ENCODE measurements at places on chromosomes 3 and 15.
A peak's percentile ranks its signal among the peaks of the same experiment; 100 is the strongest.

DNA sequence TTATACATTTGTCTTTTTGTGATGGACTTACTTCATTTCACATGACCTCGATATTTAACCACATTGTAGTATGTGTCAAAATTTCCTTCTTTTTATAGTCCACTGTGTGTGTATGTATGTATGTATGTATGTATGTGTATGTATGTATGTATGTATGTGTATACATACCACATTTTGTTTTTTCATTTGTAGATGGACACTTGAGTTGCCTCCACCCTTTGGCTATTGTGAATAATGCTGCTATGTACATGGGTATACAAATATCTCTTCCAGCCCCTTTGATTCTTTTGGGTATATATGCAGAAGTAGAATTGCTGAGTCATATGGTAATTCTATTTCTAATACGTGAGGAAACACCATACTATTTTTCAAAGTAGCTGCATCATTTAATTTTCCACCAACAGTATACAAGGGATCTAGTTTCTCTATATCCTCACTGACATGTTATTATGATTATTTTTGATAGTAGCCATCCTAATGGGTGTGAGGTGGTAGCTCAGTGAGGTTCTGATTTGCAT is 228.2 kb downstream of the OPA1 start:
- DNase-seq, result no peak

DNA sequence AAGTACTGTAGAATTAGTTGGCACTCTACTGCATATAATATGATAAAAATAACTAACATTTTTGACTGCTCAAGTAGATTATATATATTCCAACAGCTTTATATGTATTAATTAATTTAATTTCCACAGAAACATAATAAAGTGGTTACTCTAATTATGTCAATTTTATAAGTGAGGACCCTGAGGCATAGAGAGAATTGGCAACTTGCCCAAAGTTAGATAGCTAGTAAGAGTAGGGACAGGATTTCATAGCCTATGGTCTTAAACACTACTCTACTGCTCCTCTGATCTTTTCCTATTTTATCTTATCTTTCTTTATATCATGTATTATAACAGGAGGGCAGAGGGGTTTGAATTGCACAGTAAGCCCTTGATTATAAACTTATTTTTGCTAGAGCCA is 418.7 kb upstream of the SGO1 start:
- DNase-seq, result no peak

- no peak for DNase-seq
Measured at GRCh38 chr3:71541313-71541712, 42.2 kb downstream of the FOXP1 start.

GRCh38 chr3:14154895-14155440 is 23.4 kb downstream of the XPC start:
- DNase-seq, result no peak

DNA sequence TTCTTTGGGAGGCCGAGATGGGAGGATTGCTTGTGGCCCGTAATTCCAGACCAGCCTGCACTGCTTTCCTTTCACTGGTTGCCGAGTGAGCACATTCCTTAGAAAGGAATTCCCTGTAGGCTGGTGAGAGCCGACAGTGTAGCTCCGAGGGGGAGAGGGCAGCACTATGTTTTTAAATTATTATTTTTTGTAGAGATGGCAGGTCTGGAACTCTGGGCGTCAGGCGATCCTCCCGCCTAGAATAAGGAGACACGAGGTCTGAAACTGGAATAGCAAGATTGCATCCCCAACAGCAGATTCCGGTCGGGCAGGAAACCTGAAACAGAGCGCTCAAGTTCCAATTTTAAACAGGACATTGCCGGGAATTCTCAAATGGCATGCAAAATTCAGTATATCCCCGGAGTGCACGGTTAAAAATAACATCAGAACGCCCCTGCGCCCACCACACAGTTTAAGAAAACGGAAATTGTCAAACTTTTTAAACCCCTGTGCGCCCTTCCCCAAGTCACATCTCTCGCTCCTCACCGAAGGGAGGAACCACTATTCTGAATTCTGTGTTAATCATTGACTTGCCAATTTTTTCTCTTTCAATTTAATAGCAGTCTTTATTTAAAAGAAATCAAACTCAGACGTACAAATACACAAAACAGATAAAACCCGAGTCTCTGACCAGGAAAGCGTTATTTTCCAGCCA is 643 bp upstream of the RNU5B-1 start:
- DNase-seq, result no peak

GRCh38 chr3:186772281-186772694 is 11.1 kb upstream of the EIF4A2 start:
- DNase-seq, result peak; percentile 15

DNA sequence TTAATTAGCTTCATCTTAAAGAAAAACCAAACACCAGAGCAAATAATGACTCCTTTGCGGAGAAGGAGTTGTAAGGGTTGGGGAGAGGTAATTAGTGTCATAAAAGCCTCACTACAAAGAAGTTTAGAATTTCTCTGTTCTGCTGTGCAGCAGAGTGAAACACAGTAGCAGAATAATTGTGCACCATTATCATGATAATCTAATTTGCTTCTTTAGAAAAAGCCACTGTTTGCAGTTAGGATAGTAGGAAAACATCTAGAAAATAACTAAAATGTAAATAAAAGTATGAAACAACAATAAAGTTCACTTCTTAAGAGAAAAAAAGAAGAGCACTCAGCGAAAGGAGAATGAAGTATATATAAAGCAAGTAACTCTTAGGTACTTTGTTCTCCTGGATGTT is 5.5 kb downstream of the SHOX2 start:
- no peak for DNase-seq

- DNase-seq, result no peak
Measured at GRCh38 chr3:17443142-17443541, 299.3 kb downstream of the TBC1D5 start.

DNA sequence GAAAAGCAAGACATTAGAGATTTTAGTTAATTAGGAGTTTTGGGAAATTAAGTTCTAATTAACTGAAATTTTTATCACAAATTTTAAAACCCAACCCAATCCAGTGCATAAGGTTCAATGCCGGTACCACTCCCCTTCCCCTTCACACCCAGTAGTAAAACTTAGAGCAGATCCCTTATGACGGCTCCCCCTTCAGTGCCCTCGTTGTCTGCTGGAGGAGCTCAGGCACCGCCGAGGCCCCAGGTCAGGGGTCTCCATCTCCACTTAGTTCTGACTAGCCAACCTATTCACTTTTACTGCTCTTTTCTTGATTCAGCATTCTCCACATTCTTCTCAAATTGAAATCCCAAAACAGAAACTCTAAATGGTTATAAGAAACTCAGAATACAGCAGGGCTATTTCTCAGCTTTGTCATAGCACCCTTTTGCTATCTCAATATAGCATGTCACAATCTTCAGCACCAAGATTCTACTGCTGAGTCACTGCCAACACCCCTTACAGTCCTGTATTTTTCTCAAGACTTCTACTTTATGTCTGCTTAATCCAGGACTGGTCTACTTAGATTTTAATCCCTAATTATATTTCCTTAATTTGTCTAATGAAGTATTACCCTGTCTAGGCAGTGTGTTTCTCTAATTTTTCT is 39.8 kb downstream of the TUBGCP4 start:
- DNase-seq, result no peak

DNA sequence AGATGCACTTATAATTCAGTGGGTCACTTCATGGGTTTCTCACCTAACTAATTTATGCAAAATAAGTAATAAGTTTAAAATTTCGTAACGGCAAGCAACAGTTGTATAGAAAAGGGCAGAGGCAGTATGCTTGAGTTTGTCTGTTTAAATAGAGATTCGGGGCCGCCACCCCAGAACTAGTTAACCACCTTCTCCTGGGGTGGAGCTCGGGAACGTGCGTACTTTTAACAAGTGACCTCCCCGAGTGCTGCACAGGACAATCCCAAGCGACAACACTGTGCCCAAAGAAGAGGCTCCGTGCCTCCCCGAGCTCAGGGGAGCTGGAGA is 439 bp downstream of the SSR3 start:
- DNase-seq, result no peak

DNA sequence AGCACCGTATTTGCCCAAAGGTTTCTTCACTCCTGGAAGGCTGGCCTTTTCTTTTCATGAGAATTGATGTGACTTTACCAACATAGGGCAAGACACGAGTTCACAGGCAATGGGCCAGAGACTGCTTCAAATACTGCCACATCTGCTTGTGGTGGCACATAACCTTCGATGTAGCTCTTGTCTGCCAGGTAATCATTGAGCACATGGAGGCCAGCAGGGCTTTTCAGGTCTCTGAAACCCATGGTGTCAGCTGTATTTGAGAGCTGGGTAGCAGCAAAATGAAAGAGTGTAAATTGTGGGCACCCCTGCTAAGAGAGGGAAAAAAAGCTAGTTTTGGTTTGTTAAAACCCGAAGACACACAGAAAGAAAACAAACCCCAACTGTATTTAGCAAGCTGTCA is 200.7 kb downstream of the NAALADL2 start:
- DNase-seq, result no peak

DNA sequence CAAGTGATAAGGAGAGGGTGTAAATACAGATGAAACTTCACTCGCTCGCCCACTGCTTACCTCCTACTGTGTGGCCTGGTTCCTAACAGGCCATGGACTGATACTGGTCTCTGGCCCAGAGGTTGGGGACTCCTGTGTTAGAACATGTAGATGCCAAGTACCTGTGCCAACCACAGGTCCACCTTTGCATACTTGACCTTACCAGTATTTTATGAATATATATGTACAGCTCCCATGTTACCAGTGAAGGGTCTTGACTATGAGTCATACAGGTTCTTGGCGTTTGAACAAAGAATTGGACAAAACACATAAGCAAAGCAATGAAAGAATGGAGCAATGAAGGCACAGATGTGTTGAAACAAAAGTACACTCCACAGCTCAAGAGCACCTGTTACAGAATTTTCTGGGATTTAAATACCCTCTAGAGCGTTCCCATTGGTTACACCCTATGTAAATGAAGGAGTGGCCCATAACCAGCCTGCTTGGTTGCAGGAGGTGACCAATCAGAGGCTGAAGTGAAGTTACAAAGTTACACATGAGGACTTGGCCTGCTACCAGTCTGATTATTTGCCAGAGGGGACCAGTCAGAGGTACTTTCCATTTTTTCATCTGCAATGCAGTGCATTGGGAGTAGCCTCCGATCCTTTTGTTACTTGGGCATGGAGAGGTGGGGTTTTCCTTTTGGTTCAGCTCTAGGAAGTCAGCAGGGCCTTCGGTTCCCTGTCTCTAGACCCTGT is 1.7 kb upstream of the GFM1 start:
- no peak for DNase-seq

DNA sequence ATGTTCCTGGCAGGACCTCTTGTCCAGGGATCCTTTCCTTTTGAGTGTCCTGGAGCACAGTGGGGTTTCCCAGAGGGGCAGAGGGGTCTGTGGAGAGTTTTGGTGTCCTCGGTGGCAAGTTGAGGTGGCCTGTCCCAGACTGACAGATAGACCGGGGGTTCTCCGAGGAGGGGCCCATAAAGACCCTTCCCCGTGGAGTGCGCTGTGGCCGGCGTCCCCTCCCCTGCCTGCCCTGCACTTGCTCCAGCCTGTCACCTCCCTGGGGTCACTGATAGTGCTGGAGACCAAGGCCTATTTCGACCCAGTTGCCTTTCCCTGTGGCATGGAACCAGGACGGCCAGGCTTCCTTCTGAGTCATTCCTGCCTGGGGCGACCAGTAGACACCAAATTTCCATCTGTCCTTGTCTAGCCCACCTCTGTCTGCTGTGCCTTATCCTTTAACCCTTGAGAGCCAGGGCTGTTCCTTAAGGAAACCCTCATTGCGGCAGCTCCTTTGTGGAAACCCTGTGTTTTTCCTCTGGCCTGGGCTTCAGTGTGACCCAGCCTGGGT is 2.9 kb downstream of the MUC4 start:
- DNase-seq, result no peak

- no peak for DNase-seq
Measured at GRCh38 chr15:90681480-90681879, 35.7 kb upstream of the BLM start.

DNA sequence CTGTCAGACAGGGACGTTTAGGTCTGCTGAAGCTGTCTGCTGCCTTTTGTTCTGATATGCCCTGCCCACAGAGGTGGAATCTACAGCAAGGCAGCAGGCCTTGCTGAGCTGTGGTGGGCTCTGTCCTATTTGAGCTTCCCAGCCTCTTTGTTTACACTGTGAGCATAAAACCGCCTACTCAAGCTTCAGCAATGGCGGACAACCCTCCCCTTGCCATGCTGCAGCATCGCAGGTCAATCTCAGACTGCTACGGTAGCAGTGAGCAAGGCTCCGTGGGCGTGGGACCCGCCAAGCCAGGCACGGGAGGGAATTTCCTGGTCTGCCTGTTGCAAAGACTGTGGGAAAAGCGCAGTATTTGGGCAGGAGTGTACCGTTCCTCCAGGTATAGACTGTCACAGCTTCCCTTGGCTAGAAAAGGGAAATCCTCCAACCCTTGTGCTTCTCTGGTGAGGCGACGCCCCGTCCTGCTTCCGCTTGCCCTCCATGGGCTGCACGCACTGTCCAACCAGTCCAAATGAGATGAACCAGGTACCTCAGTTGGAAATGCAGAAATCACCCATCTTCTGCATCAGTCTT is 71.4 kb downstream of the SPSB4 start:
- no peak for DNase-seq

DNA sequence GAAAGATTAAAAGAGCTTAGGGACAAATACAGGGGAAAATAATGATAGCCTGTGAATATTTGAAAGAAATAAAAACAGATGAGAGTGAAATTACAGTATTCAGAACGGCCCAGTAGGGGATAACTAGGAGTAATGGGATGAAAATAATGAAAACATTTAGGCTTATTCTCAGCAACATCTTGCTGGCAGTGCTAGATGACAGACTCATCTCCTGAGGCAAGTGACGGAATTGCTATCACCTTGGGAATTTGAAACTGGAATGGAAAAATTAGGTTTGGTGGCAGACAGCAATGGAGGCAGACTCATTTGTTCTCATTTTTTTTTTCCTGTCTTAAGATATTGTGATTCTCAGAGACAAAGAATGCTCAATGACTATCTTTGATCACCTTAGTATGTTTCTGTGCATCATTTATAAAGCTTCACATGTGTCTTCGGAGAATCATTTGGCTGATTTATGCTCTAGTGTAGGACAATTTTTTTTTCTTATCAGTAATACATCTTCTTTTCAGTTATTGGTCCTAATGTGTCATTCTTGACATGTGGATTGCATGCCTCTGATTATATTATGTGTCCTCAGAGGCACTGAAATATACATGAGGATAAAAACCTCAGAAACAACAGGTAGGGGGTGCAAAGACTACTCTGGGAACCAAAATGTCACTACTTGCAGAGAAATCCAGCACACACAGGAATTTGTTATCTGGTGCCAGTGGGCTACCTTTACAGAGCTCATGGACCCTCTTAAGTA is 711.7 kb downstream of the EDEM1 start:
- no peak for DNase-seq

Data from stimulated activated CD4-positive, alpha-beta T cell treated with anti-CD3 and anti-CD28 coated beads, Interleukin-2, amount 100 ng/mL, for 24 hours (primary cell).